Stimulated activated CD4-positive, alpha-beta T cell treated with anti-CD3 and anti-CD28 coated beads, Interleukin-4, amount 100 ng/mL, for 4 hours (primary cell): ENCODE measurements at places on chromosomes 11 and 22.
A peak's percentile ranks its signal among the peaks of the same experiment; 100 is the strongest.

GRCh38 chr11:63573881-63574855, 11.0 kb upstream of the PLAAT2 start:
- peak; percentile 30 for DNase-seq

DNA sequence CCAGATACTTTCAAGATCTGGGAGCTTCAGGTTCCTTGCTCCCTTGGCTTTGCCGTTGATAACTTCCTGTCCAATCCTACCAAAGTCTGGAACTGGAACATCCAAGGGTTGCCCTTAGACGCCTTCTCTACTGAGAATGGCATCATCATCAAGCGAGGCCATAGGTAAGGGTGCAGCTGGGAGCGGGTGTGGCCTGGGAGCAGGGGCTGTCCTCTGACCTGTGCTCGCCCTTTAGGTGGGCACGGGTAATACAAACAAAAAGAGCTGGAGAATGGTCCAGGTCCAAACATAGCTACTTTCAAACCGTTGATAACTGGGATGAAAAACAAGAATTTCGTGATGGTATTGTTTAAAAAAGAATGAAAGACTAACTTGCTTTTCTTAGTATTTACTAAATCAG, 25.0 kb downstream of the CASP12 start:
- DNase-seq: no peak

- DNase-seq: no peak
Measured at GRCh38 chr22:28008056-28008455, 89.0 kb upstream of the PITPNB start.

DNA sequence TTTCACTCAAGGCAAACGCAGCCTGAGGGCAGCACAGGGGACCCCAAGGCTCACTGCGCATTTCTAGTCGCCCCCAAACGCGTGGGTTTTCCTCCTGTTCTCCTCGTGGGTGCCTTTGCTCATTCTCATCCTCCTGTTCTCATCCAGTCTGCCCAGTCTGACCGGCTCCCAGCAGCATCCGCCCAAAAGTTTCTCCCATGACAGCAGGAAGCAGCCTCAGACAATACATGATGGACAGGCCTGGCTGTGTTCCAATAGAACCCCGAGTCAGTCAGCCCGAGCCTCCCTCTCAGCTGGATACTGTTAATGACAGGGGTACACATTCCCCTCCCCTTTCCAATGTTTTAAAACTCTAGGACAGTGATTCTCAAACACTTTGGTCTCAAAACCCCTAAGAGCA, 22.5 kb upstream of the KRTAP5-7 start:
- DNase-seq: no peak

DNA sequence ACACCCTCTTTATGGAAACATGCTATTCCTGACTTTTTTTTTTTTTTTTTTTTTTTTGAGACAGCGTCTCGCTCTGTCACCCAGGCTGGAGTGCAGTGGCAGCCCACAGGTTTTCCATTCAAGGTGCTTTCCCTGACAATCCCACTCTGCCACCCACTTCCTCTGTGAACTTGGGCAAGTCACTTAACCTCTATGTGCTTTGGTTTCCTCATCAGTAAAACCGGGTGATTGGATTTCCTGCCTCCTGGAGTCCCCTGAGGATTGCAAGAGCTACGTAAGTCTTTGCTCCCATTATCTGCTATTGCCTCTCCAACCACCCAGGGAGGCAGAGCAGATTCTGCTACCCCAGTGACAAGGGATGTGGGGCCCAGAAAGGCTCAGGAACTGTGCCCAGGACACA, 54.1 kb downstream of the CELSR1 start:
- no peak for DNase-seq

GRCh38 chr22:44645531-44645930, 56.5 kb upstream of the PRR5 start:
- no peak for DNase-seq

DNA sequence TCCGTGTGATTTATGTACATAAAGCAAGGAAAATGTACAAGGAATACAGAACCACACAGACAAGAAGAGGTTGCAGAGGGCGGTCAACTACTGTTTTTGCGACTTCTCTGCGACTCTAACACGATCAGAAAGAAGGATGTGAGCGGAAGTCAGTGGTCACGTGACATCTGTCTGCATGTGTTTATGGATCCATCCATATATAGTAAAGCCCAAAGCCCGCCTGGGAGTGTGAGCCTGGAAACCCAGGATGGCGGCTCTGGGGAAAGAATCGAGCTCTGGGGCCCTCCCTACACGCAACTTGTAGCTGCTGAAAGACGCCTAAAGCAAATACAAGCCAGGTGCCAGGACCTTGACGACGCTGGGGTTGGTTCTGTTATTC, 8.8 kb downstream of the OSBPL5 start:
- no peak for DNase-seq

DNA sequence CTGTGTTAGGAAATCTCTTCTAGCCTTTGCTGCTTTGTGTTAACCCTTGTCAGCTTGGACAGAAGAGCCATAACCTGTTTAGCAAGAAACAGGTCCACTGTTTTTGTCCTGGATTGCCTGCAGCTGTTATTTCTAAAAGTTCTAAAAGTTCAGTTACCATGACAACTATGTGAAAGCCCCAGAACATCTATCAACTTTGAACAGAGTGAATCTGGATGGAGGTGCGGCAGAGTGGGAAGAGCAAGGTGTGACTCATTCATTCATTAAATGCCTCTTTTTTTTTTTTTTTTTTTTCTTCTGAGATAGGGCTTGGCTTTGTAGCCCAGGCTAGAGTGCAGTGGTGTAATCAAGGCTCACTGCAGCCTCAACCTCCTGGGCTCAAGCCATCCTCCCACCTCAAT, 50.5 kb downstream of the RBX1 start:
- no peak for DNase-seq

- no peak for DNase-seq
Measured at GRCh38 chr22:25162561-25162960, 37.1 kb upstream of the CRYBB3 start.

- no peak for DNase-seq
Measured at GRCh38 chr11:17475666-17476316, 854 bp downstream of the ABCC8 start.

DNA sequence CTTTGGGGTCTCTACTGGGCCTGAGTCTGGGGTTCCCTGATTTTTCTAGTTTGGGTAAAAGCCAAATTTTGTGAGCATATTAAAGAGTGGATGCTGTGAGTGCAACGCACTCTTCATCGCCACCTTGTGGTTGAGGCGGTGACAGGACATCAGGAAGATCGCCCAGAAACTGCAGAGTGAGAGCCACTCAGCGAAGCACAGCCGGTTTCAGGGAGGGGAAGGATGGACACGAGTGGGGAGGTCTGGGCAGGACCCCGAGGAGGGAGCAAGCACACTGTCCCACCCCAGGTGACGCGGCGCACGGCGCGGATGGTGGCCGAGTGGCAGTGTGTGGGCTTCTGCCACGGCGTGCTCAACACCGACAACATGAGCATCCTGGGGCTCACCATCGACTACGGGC, 9.1 kb downstream of the SELENOO start:
- peak; percentile 60 for DNase-seq

DNA sequence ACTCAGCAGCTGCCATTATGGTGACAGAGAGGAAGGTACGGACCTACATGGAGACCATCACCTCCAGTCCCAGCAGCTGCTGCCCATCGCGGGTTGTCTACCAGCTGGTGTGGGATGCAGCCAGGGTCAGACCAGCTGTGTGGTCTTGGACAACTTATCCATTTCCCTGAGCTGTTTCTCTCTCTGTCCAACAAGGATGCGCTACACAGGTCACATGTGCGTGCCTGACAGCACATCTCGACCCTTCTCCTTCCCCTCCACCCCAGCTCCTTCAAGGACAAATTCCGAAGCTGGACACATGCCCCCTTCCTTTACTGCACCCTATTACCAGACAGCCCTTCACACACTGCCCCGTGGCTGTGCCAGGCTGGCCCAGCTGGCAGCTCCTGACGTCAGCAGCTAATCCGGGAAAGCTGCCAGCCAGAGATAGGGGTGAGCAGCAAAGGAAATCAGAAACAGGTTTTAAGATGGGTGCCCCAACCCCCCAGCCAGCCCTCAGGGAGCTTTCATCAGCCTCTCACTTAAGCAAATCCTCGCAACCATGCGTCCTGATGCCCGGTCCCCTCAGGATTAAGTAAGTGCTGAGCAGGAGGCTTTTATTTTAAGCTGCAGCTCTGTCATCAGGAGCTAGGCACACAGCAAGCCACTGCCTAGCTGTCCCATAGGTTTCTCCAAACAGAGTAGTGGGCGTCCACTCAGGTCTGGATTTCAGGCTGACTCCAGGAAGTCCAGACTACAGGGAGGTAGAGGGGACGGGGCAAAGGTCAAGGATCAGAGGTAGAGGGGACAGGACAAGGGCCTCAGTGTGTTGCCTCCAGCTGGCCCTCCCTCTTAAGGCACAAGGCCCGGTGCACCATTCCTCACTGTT, 20.3 kb downstream of the TEF start:
- DNase-seq: no peak

GRCh38 chr11:102757823-102758549, 22.4 kb downstream of the MMP10 start:
- DNase-seq: no peak

DNA sequence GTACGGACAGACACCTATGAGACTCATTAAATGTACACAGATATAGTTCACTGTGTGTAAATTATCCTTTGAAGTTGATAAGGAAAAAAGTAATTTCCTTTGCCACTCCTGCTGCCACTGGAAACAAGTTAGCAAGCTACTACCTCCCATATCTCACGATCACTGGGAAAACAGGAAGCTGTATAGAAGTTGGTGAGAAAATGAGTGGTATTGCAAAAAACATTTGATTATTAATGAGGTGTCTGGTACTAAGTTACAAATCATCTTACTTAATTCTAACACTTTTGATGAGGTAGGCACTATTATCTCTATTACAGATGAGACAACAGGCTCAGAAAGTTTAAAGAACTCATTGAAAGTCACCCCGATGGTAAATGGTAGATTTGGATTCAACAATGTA, 68.5 kb downstream of the GAB2 start:
- no peak for DNase-seq

- no peak for DNase-seq
Measured at GRCh38 chr11:56693428-56693827, 5.5 kb upstream of the OR9G1 start.

- DNase-seq: no peak
Measured at GRCh38 chr11:35106595-35106994, 32.4 kb upstream of the CD44 start.

- DNase-seq: no peak
Measured at GRCh38 chr11:65262776-65263175, 1.0 kb downstream of the POLA2 start.

- DNase-seq: no peak
Measured at GRCh38 chr22:17412232-17412631, 43.0 kb downstream of the CECR2 start.

DNA sequence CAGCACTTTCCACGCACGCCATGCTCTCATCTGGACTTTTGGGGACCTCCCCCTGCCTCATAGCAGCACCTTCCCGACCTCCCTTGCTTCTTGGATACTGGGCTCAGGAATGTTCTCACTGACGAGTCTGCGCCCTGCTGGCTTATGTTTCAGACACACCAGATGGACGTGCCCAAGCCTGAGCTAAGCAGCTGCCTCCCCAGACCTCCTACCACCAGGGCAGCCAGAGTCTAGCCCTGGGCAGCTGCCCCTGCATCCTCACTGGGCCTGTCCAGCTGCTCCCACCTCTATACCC, 13.2 kb upstream of the RGL4 start:
- DNase-seq: no peak

DNA sequence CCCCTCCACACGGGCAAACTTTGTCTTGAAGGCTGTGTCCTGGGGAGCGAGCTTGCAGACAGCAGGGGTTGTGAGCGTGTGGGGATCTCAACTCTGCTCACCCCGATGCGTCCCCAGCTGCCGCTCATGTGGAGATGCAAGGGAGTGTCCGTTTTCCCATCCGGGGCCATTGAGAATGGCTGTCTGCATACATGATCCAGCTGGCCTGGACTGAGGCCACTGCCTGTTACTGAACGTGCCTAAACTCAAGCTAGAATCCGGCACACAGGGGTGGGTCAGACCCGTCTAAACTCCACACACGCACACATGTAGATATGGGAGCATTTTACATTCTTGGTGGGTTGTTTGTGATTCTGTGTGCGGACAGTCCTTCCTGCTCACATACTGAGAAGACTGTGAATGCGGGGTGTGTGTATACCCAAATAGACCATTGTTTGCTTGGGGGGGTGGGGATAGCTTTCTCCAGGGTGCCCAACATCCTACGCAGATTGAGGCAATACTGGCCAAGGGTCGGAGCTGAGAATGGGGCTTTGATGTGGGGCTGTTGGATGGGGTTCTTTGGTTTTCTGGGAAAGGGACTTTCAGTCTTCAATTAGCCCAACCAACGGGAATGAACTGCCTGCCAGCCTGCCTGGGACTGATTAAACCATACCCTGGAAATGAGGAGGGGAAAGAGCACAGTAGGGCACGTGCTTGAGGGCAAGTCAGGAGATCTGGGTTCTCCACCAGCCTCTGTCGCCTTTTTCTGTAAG, 60.4 kb downstream of the ST3GAL4 start:
- no peak for DNase-seq

GRCh38 chr11:199782-200181, 6.9 kb downstream of the SCGB1C1 start:
- no peak for DNase-seq

GRCh38 chr11:87897921-87898320, 277.3 kb downstream of the RAB38 start:
- no peak for DNase-seq

GRCh38 chr11:99545616-99546015, 524.9 kb downstream of the CNTN5 start:
- no peak for DNase-seq

GRCh38 chr22:35995772-35996171, 32.9 kb downstream of the RBFOX2 start:
- no peak for DNase-seq

- no peak for DNase-seq
Measured at GRCh38 chr11:28793282-28793738, 685.1 kb downstream of the METTL15 start.

GRCh38 chr11:46045811-46046210, 75.4 kb downstream of the PHF21A start:
- DNase-seq: no peak

DNA sequence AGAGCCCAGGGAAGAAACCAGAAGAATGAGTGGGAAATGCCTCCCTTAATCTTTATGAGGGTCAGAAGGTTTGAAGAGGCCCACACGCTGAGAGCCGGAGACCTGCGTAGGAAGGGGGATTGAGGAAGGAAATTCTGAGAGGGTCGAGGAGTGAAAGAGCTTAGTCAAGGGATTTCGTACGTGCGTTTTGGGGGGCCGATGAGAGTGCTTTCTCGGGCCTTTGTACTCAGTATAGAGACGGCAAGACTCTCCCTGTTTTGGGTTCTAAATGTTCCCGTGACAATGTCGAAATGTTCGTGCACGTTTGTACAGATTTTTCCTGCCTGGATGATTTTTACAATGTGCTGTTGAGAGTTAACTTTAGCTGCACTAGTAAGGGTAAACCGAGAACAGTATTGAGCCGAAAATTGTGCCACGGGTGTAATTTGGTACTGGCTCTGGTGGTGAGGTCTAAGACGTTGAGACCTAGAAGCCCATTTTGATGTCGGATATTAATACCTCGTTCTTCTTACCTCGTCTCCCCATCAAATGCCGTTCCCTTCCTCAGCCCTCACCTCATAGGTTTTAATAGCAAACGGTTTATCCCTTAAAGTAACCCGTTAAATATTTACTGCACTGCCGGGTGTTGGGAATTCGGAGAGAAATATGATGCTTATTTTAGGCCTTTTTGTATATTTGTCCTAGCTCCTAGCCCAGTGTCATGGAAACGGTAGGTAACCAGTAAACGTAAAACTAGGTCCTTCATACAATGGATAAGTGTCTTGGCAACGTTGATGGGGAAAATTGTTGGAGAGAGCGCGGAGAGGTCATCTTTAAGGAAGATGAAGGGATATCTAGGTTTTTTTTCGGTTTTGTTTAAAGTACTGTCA, 734 bp downstream of the C11orf58 start:
- no peak for DNase-seq

GRCh38 chr11:62545437-62546243, 966 bp downstream of the AHNAK start:
- DNase-seq: peak; percentile 76
